ENCODE measurements at places on chromosomes 3 and 15.

DNA sequence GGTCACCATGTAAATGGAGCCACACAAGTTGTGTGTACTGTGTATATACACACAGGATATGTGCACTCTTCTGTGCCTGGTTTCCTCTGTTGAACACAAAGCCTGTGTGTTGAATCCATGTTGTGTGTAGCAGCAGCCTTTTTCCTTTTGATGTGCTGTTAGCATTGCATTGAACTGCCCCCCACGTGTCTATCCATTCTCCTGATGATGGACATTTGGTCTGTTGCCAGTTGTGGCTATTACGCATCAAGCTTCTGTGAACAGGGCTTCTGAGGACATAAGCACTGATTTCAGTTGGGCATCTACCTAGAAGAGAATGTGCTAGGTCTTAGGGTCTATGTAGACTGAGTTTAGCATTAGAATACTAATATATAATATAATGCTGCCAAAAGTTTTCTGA lies 77.4 kb downstream of the LSM3 start:
- DNase-seq = no peak

GRCh38 chr15:61946778-61947177 lies 113.5 kb downstream of the VPS13C start:
- DNase-seq = no peak

- DNase-seq = no peak
Observed at GRCh38 chr3:52104684-52105640, 48.6 kb upstream of the DUSP7 start.

- no peak for DNase-seq
Observed at GRCh38 chr3:60325610-60326170, 925.6 kb downstream of the FHIT start.

GRCh38 chr3:5187156-5187919 lies at the start of gene EDEM1:
EDEM1 (plus strand) TSS chr3:5187707; CDS start chr3:5187806, 99 bp downstream.
- DNase-seq = peak; percentile 93

DNA sequence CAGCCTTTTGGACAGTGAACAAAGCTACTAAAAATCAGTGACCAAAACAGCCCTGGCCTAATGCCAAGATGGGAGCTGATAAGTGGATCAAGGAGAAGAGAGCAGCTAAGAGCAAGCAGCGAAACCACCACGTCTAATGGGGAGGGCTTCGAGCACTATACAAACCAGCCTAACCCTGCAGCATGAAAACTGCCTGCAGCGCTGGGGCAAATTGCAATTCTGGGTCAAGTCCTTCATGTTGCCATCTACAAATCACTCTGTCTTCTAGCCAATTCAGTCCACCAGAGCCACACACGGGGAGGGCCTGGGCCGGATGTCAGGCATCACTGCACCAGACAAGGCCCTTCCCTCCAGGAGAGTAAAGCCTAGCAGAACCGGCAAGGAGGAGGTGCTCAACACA lies 30.5 kb upstream of the SPATA12 start:
- DNase-seq = no peak

GRCh38 chr3:13657660-13658435 lies 108.9 kb downstream of the FBLN2 start:
- DNase-seq = peak; percentile 64

GRCh38 chr3:189355481-189356201 lies 183.9 kb downstream of the TPRG1 start:
- DNase-seq = peak; percentile 39

- DNase-seq = peak; percentile 10
Observed at GRCh38 chr15:52180196-52180835, 10.9 kb downstream of the GNB5 start.

DNA sequence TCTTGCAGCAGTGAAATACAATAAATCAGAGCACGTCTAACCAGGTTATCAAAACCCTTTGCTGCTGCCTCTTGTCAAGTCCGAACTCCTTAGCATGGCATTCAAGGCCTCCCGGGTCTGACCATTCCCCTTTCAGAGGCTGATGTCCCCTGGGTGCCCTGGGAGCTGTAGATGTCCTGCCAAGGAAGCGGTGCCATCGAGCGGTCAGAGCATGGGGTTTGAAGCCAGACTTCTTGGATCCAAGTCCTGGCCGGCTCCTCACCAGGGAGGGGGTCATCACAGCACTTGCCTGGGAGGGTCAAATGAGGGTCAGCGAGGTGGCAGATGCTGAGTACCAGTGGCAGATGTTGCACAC lies 496 bp downstream of the TF start:
- DNase-seq = no peak

DNA sequence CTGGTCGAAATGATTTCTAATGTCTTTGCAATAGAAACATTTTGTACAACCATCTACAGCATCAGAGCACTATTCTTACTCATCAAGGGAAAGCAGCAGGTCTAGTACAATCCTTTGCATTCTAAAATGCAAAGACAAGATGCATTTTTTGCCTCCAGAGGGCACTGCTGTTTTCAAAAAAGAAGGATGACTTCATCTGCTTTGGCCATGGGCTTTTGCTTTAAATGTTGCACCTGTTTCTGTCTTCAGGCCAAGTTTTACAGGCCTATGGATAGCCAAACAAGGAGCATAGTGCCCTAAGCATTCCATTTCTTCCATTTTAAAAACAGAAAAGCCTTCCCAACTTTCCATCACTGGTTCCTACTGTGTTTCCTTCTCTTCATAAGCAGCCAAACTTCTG lies 3.4 kb downstream of the PARP9 start:
- peak; percentile 27 for DNase-seq
